ENCODE measurements at places on chromosomes 7 and 10.

DNA sequence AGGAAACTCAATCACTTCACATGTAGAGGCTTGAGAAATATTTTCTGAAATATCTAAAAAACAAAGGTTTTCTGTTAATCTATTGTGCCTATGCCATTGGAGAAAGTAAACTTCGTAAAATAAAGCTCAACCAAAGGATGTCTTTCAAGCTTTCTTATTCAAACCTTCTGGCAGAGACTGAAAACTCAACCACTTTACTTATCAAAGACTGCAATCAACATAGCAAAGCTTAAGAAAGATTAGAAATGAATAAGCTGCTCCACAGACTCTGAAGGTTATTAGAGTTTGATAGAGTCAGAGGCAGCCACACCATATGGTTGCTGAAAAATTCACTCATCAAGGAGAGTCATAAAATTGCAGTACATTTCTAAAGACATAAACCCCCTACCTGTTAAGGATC is 245.8 kb upstream of the MEOX2 start:
- DNase-seq = no peak

GRCh38 chr7:84729284-84729683 is 457.6 kb downstream of the SEMA3D start:
- no peak for DNase-seq

DNA sequence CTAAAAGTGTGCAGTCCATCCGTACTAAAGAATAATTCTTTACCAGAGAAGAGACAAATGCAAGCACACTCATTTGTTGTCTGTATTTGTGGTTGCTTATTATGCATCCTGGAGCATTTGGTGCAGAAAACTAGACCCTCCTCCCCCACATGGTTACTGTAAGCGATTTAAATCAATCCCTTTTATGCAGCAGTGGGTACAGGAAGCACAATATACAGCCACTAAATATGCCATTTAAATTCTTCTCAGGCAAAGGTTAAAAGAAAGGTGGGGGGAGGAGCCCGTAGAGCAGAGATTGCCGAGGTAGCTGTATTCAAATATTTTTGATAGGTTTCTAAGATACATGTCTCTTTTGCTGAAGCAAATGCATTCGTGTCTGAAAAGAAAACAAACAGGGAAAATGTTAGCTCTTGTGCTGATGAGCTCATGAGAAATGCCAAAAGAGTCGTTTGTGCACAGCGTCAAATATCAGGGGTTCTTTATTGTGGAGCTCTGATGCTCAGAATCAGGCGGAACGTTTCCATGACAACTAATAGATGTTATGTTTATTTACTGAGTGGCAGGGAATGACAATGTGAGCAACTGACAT is 131.3 kb upstream of the NPVF start:
- peak; percentile 70 for DNase-seq

DNA sequence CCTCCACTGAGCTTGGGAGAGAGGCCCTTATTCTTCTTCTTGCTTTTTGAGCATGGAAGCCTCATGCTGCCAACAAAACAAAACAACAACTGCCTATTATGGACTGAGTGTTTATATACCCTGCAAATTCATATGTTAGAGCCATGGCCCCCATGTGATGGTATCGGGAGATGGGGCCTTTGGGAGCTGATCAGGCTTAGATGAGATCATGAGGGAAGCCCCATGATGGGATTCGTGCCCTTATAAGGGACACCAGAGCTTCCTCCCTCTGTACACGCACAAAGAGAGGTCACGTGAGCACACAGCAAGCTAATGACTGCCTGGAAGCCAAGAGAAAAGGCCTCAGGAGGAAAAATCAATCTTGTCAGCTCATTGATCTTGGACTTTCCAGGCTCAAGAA is 235.0 kb downstream of the FANK1 start:
- DNase-seq = no peak

DNA sequence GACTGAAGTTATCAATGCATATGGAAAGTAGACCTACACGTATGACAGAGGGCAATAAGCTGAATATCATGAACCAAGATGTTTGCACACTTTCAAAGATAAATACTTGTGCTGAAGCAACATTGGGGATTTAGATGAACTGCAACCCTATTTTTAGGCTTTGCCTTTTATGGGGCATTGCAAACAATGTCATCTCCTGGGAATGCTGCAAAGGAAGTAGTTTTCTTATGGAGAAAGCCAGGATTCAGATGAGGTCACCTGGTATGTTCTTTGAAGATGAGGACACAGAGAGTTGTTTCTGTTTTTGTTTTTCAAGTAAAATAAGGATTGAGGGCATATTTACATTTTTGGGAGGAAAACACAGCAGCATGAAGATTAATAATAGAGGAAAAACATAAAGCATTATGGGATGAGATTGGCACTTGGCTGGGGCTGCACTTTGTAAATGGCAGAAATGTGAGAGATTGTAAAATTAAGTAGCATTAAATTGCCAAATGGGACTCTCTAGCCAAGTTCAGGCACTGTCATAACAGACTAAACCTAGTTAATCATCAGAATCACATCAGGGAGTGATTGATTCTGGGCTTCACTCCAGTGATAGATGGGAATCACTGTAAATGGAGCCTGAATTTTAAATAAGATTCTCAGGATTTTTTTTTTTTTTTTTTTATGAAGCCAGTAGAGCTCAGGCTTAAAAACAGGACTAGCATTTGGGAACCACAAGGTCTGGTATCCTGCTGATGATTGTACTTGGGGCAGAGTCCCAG is 63.1 kb downstream of the MALRD1 start:
- DNase-seq = peak; percentile 27

GRCh38 chr7:98225913-98226614 is 14.8 kb downstream of the BHLHA15 start:
- no peak for DNase-seq

DNA sequence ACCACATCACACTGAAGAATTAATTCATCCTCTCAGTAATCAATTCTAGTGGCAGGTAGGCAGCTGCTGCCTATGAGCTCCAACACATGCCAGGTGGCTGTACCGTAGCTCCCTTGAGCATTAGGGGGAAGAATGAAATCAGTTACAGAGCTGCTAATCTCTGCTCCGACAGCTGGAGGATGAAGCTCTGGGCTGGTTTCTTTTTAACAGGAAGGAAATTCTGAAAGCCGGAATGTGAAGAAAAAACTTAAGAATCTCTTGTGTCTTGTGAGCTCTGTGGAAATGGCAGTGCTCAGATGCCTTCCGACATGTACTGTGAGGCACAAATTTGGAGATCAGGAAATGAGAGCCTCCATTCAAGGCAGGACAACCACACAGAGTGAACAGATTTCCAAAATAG is 2.8 kb upstream of the AHCYL2 start:
- DNase-seq = no peak

GRCh38 chr7:37448636-37449361 is at the start of gene ELMO1:
Gene ELMO1 (minus strand): TSS chr7:37448864. CDS start chr7:37342690, 106,174 bp downstream.
- DNase-seq = peak; percentile 82

DNA sequence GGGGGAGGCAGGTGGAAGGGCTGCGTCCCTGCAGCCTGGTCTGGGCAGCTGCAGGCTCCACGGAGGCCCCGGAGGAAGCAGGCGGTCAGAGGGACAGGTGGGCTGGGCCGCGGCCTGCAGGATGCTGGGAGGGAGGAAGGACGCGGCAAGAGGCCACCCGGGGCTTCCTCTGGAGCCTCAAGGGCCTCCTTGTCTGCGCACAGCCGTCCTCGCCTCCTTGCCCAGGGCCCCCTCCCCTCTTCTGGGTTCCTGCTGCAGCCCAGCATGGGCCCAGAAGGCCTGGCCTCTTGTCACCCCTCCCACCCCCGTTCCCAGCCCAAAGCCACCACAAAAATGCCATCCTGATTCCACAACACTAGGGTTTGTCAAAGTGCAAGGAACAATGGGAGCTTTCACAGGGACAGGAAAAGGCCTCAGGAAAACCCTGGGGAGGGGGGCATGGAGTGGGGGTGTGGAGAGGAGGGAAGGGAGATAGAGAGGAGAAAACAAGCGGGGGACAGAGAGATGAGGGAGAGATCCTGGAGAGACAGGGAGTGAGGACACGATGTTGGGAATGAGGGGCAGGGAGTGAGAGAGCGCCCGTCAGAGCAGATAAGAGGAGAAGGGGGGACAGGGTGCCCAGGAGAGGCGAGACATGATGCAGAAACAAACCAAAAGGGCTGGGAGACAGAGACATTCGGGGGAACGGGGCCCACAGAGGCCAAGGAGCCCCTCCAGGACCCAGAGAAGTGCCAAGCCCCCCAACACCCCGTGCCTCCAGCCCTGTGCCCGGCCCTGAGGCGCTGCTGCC is 41.8 kb downstream of the ZCCHC24 start:
- peak; percentile 43 for DNase-seq

GRCh38 chr7:44784364-44784763 is 12.1 kb upstream of the PPIA start:
- no peak for DNase-seq
